A549 treated with CORT108297 at 1 μM for 4 hours (cell line): ENCODE measurements at places on chromosomes 1 and 21. TPM values are rescaled to one million over a fixed set of nuclear protein-coding genes. Genes with fewer than 3 reads are reported as not detected.

The ZMYND12 gene
- total RNA-seq, result 0.34 to 0.58 TPM (median 0.39 TPM) in 5 replicates

The SLC44A3 gene
- 1.2 to 2.1 TPM (median 1.9 TPM) in 5 replicates for total RNA-seq

The CD1B gene
- not detected in 5 replicates for total RNA-seq

The CTH gene
- 1.2 to 1.9 TPM (median 1.5 TPM) in 5 replicates for total RNA-seq

The HFM1 gene
- 0.02 to 0.09 TPM (median 0.05 TPM) in 3 of 5 replicates, not detected in the others for total RNA-seq

The CRABP2 gene
- 10.1 to 14.1 TPM (median 11.0 TPM) in 5 replicates for total RNA-seq

The ICOSLG gene
- 2.1 to 3.3 TPM (median 3.1 TPM) in 5 replicates for total RNA-seq

The LRIF1 gene
- total RNA-seq, result 17.5 to 26.7 TPM (median 18.2 TPM) in 5 replicates

The COL16A1 gene
- 3.6 to 7.1 TPM (median 5.4 TPM) in 5 replicates for total RNA-seq

The AQP10 gene
- not detected in 5 replicates for total RNA-seq

The CA6 gene
- not detected in 5 replicates for total RNA-seq

The ALG14 gene
- 4.0 to 8.4 TPM (median 7.3 TPM) in 5 replicates for total RNA-seq

The FAM43B gene
- 3.3 to 5.9 TPM (median 5.4 TPM) in 5 replicates for total RNA-seq

The MANEAL gene
- total RNA-seq, result 20.4 to 27.1 TPM (median 26.2 TPM) in 5 replicates

The C1orf87 gene
- total RNA-seq, result not detected in 5 replicates

The MX1 gene
- 1.8 to 2.3 TPM (median 1.8 TPM) in 5 replicates for total RNA-seq

The LCE2A gene
- total RNA-seq, result not detected in 5 replicates

The BEST4 gene
- 0.20 to 0.62 TPM (median 0.33 TPM) in 5 replicates for total RNA-seq

The OR2M5 gene
- total RNA-seq, result not detected in 5 replicates

The TSPEAR gene
- not detected in 5 replicates for total RNA-seq

The OR2L5 gene
- not detected in 5 replicates for total RNA-seq

The FMO2 gene
- total RNA-seq, result not detected in 5 replicates

The SLAMF7 gene
- 1.4 to 2.5 TPM (median 1.9 TPM) in 5 replicates for total RNA-seq

The NBPF6 gene
- 0.08 TPM in 1 of 5 replicates, not detected in the others for total RNA-seq

The PKLR gene
- total RNA-seq, result 0.05 TPM in 1 of 5 replicates, not detected in the others

The C8B gene
- not detected in 5 replicates for total RNA-seq

The SLC1A7 gene
- 0.05 TPM in 1 of 5 replicates, not detected in the others for total RNA-seq

The DISC1 gene
- total RNA-seq, result 0.12 to 0.35 TPM (median 0.18 TPM) in 5 replicates

The WNT2B gene
- 0.18 to 0.38 TPM (median 0.32 TPM) in 5 replicates for total RNA-seq

The ALG6 gene
- 5.8 to 6.6 TPM (median 6.1 TPM) in 5 replicates for total RNA-seq

The PRELP gene
- 0.01 to 0.02 TPM (median 0.02 TPM) in 3 of 5 replicates, not detected in the others for total RNA-seq

The SELL gene
- total RNA-seq, result 0.14 to 0.36 TPM (median 0.19 TPM) in 5 replicates

The USH2A gene
- not detected in 5 replicates for total RNA-seq

The CSRP1 gene
- total RNA-seq, result 417 to 597 TPM (median 424 TPM) in 5 replicates

The CRYBG2 gene
- total RNA-seq, result 1.2 to 2.6 TPM (median 1.8 TPM) in 5 replicates

The NR1I3 gene
- total RNA-seq, result 0.06 to 0.15 TPM (median 0.08 TPM) in 3 of 5 replicates, not detected in the others

The ECM1 gene
- total RNA-seq, result 1.8 to 2.3 TPM (median 2.2 TPM) in 5 replicates

The SAMD13 gene
- total RNA-seq, result 0.22 to 0.65 TPM (median 0.40 TPM) in 5 replicates

The SPRR2G gene
- not detected in 5 replicates for total RNA-seq

The CADM3 gene
- 0.03 to 0.24 TPM (median 0.12 TPM) in 5 replicates for total RNA-seq

The PTP4A2 gene
- 176 to 209 TPM (median 186 TPM) in 5 replicates for total RNA-seq
